ENCODE measurements at places on chromosomes 7 and 10.

- DNase-seq, result no peak
These were observed 171.6 kb upstream of the MKI67 start for GRCh38 chr10:128297709-128298378.

GRCh38 chr7:122290476-122290875, 14.1 kb downstream of the FEZF1 start:
- DNase-seq, result no peak

- DNase-seq, result no peak
These were observed 4.9 kb upstream of the SLF2 start for GRCh38 chr10:100907773-100908363.

GRCh38 chr10:21522631-21523406, 2.7 kb downstream of the SKIDA1 start:
- DNase-seq, result no peak

- no peak for DNase-seq
These were observed 2.9 kb downstream of the LRGUK start for GRCh38 chr7:134129856-134130523.

- no peak for DNase-seq
These were observed 257.3 kb downstream of the SDK1 start for GRCh38 chr7:3558400-3558799.
